ENCODE measurements at places on chromosomes 3 and 15.

DNA sequence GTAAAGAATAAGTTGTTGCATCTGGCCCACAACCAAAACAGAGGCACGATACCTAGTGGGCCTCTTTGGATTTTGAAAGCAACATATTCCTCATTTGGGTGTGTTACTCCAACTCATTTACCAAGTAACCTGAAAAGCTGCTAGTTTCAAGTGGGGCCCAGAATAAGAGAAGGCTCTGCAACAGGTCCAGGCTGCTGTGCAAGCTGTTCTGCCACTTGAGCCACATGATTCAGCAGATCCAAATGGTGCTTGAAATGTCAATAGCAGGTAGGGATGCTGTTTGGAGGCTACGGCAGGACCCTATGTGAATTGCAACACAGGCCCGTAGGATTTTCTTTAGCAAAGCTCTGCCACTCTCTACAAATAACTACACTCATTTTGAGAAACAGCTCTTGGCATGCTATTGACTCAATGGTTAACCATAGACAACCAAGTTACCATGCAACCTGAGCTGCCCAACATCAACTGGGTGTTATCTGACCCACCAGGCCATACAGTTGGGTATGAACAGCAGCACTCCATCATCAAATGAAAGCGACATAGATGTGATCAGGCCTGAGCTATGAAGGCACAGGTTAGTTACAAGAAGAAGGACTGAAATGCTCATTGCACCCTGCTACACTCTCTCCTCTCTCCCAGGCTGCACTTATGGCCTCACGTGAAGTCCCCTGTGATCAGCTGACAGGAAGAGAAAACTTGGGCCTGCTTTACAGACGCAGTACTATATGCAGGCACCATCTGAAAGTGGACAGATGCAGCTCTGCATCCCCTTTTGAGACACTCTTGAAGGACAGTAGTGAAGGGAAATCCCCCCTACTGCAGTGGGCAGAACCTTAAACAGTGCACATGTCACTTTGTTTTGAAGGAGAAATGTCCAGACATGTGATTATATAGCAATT lies 9.5 kb upstream of the MCF2L2 start:
- DNase-seq, result no peak

DNA sequence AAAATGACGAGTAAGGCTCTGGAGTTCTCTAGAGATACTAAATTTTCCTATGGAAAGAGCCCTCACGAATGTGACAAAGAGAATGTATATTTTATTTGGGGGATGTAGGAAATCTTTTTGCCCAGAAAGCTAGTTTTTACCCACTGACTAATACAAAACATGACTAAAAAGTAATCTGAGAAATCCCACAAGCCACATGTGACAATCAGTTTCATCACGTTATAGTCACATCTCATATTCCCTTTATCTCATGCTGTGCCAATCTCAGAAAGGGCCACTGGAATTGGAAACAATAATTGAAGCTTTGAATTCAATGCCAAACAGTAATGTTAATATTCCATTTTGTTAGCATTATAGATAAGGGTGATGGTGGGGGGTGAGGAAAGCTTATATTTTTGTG lies 509.0 kb upstream of the GOLIM4 start:
- DNase-seq, result no peak

GRCh38 chr15:97902140-97902780 lies 58.2 kb upstream of the ARRDC4 start:
- no peak for DNase-seq

- peak; percentile 64 for DNase-seq
Measured at GRCh38 chr15:28125673-28126651, 26.8 kb upstream of the OCA2 start.

DNA sequence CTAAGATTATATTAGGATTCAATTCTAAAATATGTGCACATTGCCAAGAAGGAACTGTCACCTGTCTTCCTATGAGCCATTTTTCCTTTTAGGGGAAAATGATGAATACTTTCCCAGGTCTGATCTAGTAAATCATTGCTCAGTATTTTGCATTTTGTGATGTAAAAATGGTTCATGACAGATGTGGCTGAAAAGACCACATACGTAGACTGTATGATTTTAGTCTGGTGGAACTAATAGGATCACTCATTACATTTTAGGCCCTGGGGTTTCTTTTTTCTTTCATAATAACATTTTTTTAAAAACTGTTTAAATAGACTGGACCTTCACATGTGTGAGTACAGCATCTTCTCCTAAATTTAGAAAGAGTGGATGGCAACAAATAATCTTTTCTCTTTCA lies 201.7 kb upstream of the MLF1 start:
- DNase-seq, result no peak

DNA sequence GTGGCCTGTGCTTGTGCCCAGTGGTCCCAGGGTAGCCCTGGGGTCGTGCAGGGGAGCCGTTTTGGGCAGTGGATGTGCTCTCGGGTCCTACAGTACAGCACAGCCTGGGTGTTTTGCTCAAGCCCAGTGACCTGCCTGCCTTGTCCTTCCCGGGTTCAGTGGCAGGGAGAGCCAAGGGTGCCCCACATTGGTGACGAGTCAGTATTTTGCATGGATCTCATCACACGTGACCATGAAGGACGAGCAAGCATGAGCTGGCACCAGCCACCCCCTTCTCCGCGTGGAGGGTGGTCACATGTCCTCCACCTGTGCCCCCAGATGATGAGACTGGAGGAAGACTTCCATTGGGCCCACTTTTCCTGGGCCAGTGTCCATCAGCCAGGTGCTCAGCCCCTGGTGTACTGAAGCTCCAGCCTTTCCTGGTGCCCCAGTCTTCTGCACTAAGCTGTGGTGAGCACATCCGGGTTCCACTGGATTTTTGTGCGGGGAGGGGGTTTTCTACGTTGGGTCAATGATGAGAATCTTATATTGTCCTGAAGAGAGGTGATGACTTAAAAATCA lies 197.5 kb downstream of the UBE3A start:
- DNase-seq, result no peak
